NCI-H774 (cell line): ENCODE measurements at places on chromosomes 6 and 20.

GRCh38 chr6:74872754-74873476 lies 332.9 kb downstream of the COL12A1 start:
- DNase-seq, result no peak

DNA sequence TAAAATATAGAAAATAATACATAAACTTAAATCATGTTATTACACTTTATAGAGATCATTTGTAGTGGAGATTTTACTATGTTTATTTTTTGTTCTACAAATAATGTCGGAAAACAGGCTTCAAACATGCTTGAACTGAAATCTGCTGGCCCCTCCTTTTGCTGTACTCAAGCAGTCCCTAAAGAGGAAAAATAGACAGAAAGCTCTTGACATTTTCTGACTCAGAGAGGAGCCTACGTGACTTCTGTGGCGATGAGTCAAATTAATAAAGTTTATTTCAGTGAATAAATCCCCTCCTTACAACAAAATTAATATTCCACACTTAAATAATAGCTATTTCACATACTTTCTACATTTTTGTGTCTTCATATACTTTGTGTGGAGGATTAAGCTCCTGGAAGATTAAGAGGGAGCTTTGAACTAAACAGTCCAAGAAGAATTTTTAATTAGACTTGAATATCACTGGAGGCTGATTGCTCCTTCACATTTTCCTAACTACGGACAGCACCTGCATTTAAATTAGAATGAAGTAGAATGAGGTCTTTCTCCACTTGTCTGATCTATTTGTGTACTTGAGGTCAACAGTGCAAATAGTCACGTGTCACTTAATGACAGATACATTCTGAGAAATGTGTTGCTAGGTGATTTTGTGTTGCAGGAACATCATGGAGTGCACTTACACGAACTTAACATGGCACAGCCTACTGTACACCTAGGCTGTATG lies 1.7 kb upstream of the TREM1 start:
- DNase-seq, result peak; percentile 96

- no peak for DNase-seq
These were observed 312.8 kb upstream of the JAG1 start for GRCh38 chr20:10986586-10986985.

- DNase-seq, result no peak
These were observed 8.4 kb downstream of the UCKL1 start for GRCh38 chr20:63947638-63948456.

- no peak for DNase-seq
These were observed 104.3 kb downstream of the EDN3 start for GRCh38 chr20:59404749-59405148.

DNA sequence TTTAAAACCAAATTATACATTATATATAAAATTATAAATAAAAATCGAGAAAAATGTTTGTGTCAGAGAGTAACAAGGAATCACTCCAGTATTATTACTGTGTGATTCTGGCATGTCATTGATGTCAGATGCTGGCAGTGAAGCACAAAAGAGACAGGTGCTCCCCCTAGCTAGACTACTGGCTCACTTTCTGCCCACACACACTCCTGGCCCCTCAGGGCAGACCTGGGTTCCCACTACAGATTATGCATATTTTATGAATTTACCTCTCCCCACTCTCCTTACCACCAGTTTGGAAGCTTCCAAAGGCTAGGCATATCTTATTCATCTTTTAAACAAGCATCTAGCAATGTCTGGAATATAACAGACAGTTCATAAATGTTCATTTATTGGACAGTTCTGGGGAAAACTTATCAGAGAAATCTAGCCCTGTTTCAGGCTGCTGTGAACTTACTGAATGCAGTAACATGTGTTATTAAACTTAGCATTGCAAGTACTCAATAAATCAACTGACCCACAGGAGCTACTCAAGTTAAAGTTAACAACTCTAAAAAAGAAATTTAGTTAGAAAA lies 12.8 kb downstream of the SNX3 start:
- no peak for DNase-seq

GRCh38 chr20:22771706-22772105 lies 187.3 kb upstream of the FOXA2 start:
- no peak for DNase-seq

- DNase-seq, result no peak
These were observed 315.4 kb downstream of the PLCB1 start for GRCh38 chr20:8447262-8448120.

DNA sequence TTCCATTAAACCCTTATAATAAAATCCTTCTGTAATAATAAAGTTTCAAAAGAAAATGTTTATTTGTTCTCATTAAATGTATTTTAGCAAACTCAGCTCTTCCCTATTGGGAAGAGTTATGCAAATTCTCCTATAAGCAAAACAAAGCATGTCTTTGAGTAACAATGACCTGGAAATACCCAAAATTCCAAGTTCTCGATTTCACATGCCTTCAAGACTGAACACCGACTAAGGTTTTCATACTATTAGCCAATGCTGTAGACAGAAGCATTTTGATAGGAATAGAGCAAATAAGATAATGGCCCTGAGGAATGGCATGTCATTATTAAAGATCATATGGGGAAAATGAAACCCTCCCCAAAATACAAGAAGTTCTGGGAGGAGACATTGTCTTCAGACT lies 3.8 kb downstream of the IL17A start:
- DNase-seq, result no peak

DNA sequence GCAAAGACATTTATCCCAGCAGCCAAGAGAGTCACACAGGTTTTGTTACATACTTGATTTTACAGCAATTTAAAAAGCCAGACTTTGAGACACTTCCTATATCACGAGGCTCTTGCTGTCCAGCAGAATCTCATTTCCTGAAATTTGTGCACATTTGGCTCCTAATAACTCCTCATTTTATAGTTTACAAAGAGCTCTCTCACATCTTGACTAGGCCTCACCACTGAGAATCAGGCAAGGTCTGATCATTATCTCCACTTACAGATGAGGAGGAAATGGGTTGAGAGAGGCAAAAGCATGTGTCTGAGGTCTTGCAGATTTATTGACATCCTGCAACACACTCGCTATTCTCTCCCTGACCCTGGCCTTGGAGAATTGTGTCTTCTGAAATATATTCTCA lies 426.8 kb downstream of the MAFB start:
- DNase-seq, result no peak
